Amygdala (tissue), 56 donors: ENCODE measurements at places on chromosomes 12 and 14.

GRCh38 chr14:105108516-105108864 is 43.3 kb upstream of the GPR132 start:
- DNase-seq = no peak

- DNase-seq = no peak
Measured at GRCh38 chr14:38243696-38244240, 12.1 kb downstream of the CLEC14A start.

- no peak for DNase-seq
Measured at GRCh38 chr14:51704545-51704944, 52.8 kb downstream of the FRMD6 start.

DNA sequence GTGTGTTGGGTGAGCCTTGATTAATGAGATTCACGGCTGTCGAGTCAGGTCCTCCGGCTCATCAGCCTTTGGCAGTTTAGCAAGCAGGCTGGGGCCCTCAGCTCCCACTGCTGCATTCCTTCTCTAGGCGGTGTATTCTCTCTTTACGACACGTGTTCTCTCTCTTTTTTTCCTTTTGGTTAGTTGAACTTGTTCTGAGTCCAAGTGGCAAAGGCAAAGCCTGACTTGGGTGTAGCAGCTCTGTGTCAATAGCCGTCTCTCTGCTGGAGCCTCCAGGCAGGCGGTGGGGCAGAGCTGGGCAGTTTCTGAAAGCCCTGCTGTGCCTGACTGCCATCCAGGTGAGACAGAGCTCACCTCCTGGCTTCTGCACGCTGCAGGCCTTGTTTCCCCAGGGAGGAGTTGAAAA is 46.6 kb downstream of the SUSD6 start:
- DNase-seq = no peak

- no peak for DNase-seq
Measured at GRCh38 chr14:67955261-67955660, 135.7 kb downstream of the RAD51B start.
